Activated CD4-positive, alpha-beta T cell treated with anti-CD3 and anti-CD28 coated beads, Interleukin-2, amount 10 ng/mL, durations not matched to agents 24 days and 14 days (primary cell): ENCODE measurements at places on chromosomes 11 and 22. TPM values are rescaled to one million over a fixed set of nuclear protein-coding genes. Genes with fewer than 3 reads are reported as not detected.

DNA sequence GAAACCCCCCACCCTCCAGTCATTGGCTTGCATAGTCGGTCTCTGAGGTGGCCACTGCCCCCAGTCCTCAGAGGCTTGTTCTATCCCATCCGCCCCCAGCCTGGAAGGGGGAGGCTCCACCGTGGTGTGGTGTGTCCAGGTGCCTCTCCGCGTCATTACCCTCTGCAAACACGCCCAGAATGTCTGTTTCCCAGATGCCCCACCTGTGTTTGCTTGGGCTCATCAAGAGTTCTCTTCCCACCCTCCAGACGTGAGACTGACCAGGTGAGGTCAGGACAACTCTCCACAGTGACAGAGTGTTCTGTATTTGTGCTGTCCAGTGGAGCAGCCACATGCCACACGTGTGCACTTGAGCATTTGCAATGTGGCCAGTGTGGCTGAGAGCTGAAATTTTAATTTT lies 24.9 kb downstream of the LRRC10B start:
- DNase-seq = no peak
- no peaks in the 10 kb centered on the region for H3K27me3 ChIP-seq
- no peak overlapping the region for H3K27ac ChIP-seq
- no peaks in the 10 kb centered on the region for H3K36me3 ChIP-seq

DNA sequence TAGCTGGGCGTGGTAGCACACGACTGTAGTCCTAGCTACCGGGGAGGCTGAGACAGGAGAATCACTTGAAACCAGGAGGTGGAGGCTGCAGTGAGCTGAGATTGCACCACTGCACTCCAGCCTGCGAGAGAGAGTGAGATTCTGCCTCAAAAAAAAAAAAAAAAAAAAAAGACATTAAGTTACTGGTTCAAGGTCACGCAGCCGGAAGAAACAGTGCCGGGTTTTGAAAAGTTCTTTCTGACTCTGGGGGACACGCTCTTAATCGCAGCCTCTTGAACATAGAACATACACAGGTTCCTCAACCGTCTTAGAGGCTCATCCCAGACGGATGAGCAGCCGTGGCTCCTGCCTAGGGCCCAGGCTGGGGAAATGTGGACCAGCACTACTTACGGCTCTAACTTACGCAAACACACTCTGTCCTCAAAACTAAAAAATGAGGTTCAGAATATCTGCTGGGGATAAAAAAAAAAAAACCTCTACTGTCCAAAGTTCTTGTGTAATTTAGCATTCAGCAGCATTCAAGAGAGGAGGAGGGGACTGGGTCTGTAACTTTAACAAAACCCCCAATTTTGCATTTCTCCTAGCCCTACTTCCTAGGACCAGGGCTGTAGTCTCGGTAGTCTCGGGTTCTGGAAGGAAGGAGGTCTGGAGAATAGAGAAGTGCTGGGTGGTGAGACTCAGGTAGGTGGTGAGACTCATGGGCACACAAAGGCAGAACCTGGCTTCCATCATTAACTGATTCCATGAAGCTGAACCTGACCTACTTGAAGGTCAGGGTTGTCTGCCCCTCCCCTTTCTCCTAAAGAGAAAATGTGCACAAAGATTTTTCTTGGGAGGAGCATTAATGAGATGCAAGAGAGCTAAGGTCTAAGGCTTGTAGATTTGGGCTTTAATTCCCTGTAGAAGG lies 6.0 kb downstream of the SPTBN2 start:
- H3K4me1 ChIP-seq = peaks cover 10% of the 10 kb centered on the region
- DNase-seq = no peak
- no peak overlapping the region for H3K27ac ChIP-seq
- no peaks in the 10 kb centered on the region for H3K36me3 ChIP-seq
- H3K4me3 ChIP-seq = no peak overlapping the region

The CRYBA4 gene
- total RNA-seq = not detected in 2 replicates

The RPL27A gene
- total RNA-seq = 738 and 745 TPM in 2 replicates
